ENCODE measurements at places on chromosomes 4 and X. TPM values are rescaled to one million over a fixed set of nuclear protein-coding genes. Genes with fewer than 3 reads are reported as not detected.

The SERTM2 gene
- total RNA-seq = not detected

DNA sequence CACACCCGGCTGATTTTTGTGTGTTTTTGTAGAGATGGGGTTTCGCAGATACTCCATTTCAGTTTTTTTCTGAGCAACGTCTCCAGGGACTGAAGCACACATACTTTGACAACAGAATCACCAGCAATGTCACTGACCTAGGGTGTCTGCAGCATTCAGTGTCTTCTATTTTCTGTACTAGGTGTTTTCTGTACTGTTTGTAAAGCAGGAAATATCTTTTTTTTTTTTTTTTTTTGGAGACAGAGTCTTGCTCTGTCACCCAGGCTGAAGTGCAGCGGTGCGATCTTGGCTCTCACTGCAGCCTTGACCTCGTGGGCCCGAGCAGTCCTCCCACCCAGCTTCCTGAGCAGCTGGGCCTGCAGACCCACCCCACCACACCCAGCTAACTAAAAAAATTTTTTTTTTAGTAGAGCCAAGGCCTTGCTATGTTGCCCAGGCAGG lies 8.9 kb downstream of the ADD1 start:
- H3K27me3 ChIP-seq = no peaks in the 10 kb centered on the region
- H3K4me3 ChIP-seq = peak overlapping the region; percentile 45
- peaks cover 51% of the 10 kb centered on the region for H3K4me1 ChIP-seq
- peaks cover 31% of the 10 kb centered on the region for H3K36me3 ChIP-seq

The THOC2 gene
- total RNA-seq = 78.9 TPM

DNA sequence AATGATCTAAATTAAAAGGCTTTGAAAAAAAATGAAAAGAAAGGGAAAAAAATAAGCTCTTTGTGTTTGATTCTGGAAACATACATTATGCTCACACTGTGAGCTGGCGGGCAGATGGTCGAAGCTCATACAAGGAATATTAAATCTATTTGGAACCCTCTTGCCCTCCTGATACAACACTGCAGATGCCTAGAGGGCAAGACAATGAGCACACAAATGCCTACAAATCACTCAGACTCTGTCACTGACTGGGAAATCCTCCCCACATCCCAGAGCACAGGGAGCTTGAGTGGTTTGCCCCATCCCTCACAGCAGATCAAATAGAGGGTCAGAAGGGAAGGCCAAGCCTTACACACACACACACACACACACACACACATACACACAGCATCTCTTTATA lies 320.4 kb downstream of the HNRNPD start:
- no peaks in the 10 kb centered on the region for H3K36me3 ChIP-seq
- no peak overlapping the region for H3K4me3 ChIP-seq
- H3K4me1 ChIP-seq = no peaks in the 10 kb centered on the region
- H3K27me3 ChIP-seq = peaks cover 4% of the 10 kb centered on the region

DNA sequence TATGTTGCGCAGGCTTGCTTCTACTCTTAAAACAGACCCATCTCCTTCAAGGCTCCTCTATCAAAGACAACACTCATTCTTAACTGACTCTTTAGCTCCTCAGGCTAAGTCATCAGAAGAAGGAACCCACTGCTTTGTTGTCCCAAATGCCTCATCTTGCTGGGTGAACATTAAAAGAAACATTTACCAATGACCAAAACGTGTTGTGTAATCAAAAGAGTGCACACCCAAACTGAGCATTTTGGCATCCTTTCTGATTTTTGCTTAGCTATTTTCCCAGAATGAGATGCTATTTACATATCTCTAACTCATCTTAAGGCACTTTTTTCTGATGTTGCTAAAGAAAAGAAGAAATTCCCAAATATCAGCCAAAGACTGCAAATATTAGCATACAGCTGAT lies 131.7 kb upstream of the VCX3A start:
- no peaks in the 10 kb centered on the region for H3K4me1 ChIP-seq
- H3K36me3 ChIP-seq = no peaks in the 10 kb centered on the region

DNA sequence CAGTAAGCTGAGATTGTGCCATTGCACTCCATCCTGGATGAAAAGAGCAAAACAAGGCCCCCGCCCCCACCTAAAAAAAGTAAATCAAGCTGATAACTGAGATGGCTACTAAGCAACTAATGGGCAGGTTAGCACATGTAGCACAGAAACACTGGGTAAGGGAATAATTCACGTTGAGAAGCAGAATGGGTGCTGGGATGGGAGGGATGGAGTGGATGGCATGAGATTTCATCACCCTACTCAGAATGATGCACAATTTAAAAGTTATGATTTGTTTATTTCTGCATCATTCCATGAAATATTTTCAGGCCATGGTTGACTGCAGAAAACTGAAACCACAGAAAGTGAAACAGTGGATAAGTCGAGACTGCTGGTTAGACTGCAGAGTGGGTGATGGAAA lies 224.0 kb downstream of the ARAP2 start:
- H3K4me1 ChIP-seq = no peaks in the 10 kb centered on the region
- H3K4me3 ChIP-seq = no peak overlapping the region
- H3K27me3 ChIP-seq = no peaks in the 10 kb centered on the region
- no peak overlapping the region for H3K27ac ChIP-seq
- no peaks in the 10 kb centered on the region for H3K36me3 ChIP-seq

- H3K27me3 ChIP-seq = peaks cover 4% of the 10 kb centered on the region
- H3K36me3 ChIP-seq = no peaks in the 10 kb centered on the region
- no peaks in the 10 kb centered on the region for H3K4me1 ChIP-seq
These were observed 83.8 kb downstream of the FHDC1 start for GRCh38 chr4:153019906-153020305.

DNA sequence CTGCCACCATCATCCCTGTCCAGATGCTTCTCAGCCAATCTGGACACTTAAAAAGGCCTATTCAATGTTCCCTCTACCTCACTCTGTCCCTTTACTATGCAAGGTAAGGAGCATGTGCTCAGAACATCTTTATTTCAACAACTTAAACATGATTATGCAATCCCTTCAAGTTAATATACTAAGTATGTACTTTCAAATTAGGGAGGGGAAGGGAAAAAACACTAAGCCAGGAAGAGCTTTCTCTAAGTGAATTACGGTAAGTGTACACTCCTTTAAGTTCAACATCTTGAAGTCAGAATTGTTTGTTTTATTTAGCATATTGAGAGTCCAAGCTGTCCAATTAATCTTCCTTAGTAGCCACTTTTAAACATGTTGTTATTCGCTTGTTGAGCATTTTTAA lies 14.1 kb downstream of the SLC10A7 start:
- peaks cover 26% of the 10 kb centered on the region for H3K36me3 ChIP-seq
- peaks cover 5% of the 10 kb centered on the region for H3K4me1 ChIP-seq

- no peak for DNase-seq
- no peaks in the 10 kb centered on the region for H3K4me1 ChIP-seq
- H3K36me3 ChIP-seq = no peaks in the 10 kb centered on the region
- no peak overlapping the region for H3K4me3 ChIP-seq
- no peak overlapping the region for H3K27ac ChIP-seq
- no peaks in the 10 kb centered on the region for H3K27me3 ChIP-seq
These were observed 227.0 kb downstream of the DKK2 start for GRCh38 chr4:106809076-106809475.

The MAP7D2 gene
- total RNA-seq = 0.21 TPM

- no peak overlapping the region for H3K4me3 ChIP-seq
- peaks cover 15% of the 10 kb centered on the region for H3K36me3 ChIP-seq
- H3K4me1 ChIP-seq = no peaks in the 10 kb centered on the region
- no peak overlapping the region for H3K27ac ChIP-seq
- DNase-seq = no peak
- no peaks in the 10 kb centered on the region for H3K27me3 ChIP-seq
These were observed 30.3 kb upstream of the TMSB15B start for GRCh38 chrX:103932133-103932532.

GRCh38 chr4:1982124-1983052 lies 26.4 kb downstream of the NELFA start:
- no peak overlapping the region for H3K27ac ChIP-seq
- DNase-seq = no peak
- H3K27me3 ChIP-seq = no peaks in the 10 kb centered on the region

The ZNF718 gene
- total RNA-seq = 11.5 TPM

DNA sequence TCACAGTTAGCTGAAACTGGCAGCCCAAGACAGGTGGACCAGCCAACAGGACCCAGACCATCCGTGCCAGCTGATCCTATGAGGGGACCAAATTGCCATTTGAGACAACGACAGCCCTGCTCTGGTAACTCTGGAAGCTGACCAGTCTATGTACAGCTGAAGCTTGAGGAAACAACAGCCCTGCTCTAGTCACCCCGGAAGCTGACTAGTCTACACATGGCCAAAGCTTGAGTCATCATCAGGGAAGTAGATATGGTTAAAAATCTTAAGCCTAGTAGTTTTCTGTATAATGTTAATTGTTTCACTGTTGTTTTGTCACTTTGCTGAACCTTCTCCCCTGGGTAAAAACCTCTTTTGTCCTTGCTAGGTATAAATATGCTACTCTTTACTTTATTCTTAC lies 905.4 kb upstream of the NDST4 start:
- H3K36me3 ChIP-seq = peaks cover 2% of the 10 kb centered on the region
- H3K4me3 ChIP-seq = no peak overlapping the region
- DNase-seq = no peak
- no peak overlapping the region for H3K27ac ChIP-seq
- no peaks in the 10 kb centered on the region for H3K4me1 ChIP-seq

The GPC4 gene
- total RNA-seq = not detected

- H3K4me1 ChIP-seq = peaks cover 6% of the 10 kb centered on the region
- H3K4me3 ChIP-seq = no peak overlapping the region
- H3K27ac ChIP-seq = no peak overlapping the region
- no peaks in the 10 kb centered on the region for H3K36me3 ChIP-seq
These were observed 7.4 kb downstream of the LPAR4 start for GRCh38 chrX:78754917-78755316.

DNA sequence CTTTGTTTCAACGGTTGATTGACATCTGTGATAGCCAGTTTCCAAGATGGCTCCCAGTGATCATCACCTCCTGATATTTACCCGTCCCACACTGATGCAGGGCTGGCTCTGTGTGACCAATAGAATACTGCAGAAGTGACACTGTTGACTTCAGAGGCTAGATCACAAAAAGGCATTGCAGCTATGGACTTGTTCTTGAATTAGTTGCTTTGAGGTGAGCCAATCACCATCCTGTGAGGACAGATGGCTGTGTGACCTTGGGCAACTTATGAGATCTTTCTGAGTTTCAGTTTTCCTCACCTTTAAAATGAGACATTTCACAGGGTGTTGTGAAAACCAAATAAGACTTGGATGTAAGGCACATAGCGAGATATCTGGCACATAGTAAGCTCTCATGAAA lies 1.8 kb upstream of the GPR82 start:
- no peak for DNase-seq
- H3K4me1 ChIP-seq = peaks cover 54% of the 10 kb centered on the region
- H3K36me3 ChIP-seq = peaks cover 50% of the 10 kb centered on the region
- no peaks in the 10 kb centered on the region for H3K27me3 ChIP-seq
- no peak overlapping the region for H3K4me3 ChIP-seq
- peak overlapping the region; percentile 66 for H3K27ac ChIP-seq

- peaks cover 10% of the 10 kb centered on the region for H3K4me1 ChIP-seq
- H3K4me3 ChIP-seq = no peak overlapping the region
- no peak for DNase-seq
- H3K36me3 ChIP-seq = peaks cover 25% of the 10 kb centered on the region
- H3K27me3 ChIP-seq = no peaks in the 10 kb centered on the region
These were observed 22.5 kb upstream of the CENPU start for GRCh38 chr4:184756399-184756798.

GRCh38 chrX:93985344-93986307 lies 311.6 kb downstream of the FAM133A start:
- no peaks in the 10 kb centered on the region for H3K27me3 ChIP-seq
- H3K4me3 ChIP-seq = no peak overlapping the region
- no peaks in the 10 kb centered on the region for H3K4me1 ChIP-seq
- no peak for DNase-seq

GRCh38 chr4:11805842-11806241 lies 377.1 kb upstream of the HS3ST1 start:
- H3K4me3 ChIP-seq = no peak overlapping the region
- no peaks in the 10 kb centered on the region for H3K36me3 ChIP-seq
- no peaks in the 10 kb centered on the region for H3K4me1 ChIP-seq
- no peak for DNase-seq

DNA sequence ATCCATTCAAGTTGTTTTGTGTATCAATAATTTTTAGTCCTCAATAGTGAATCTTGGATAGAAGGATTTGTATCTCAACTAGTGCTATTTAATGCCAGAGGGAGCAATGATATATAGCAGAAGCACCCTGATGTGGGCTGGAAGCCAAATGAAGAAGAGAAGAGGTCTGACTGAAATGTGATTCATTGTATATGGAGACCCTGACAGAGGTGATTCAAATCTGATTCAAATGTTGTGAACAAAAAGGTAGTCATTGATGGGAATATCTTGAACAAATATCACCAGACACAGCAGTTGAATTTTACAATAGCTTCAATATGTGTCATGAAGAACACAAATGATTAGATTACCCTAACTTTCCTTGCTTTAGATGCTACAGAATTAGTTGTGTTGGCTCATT lies 27.5 kb upstream of the SULT1B1 start:
- H3K36me3 ChIP-seq = no peaks in the 10 kb centered on the region
- H3K4me1 ChIP-seq = no peaks in the 10 kb centered on the region
- no peak overlapping the region for H3K4me3 ChIP-seq

- DNase-seq = no peak
- no peak overlapping the region for H3K4me3 ChIP-seq
- no peaks in the 10 kb centered on the region for H3K36me3 ChIP-seq
- H3K4me1 ChIP-seq = no peaks in the 10 kb centered on the region
- no peak overlapping the region for H3K27ac ChIP-seq
These were observed 854.7 kb upstream of the ADGRL3 start for GRCh38 chr4:60345392-60345791.

The CCNI gene
- total RNA-seq = 216 TPM

GRCh38 chrX:48711929-48712505 lies 15.5 kb downstream of the SUV39H1 start:
- DNase-seq = no peak
- no peaks in the 10 kb centered on the region for H3K27me3 ChIP-seq
- H3K4me1 ChIP-seq = peaks cover 65% of the 10 kb centered on the region

The TSPAN5 gene
- total RNA-seq = 18.6 TPM

DNA sequence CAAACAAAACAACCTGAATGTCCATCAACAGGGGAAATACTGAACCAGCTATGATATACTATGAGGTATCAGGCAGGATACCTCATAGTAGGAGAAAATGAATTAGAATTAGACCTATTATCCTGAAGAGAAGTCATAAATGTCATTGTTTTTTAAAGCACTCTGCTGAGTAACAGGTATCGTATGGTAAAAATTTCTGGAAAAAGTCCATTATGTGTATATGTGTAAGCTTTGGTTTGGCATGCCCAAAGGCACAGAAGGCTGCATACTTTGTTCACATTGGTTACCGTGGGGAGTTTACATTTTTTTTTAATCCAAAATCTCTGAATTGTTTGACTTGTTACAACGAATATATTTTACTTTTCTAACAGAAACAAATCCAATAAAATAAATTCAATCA lies 70.5 kb downstream of the RPS3A start:
- H3K27me3 ChIP-seq = peaks cover 16% of the 10 kb centered on the region
- H3K36me3 ChIP-seq = no peaks in the 10 kb centered on the region
- H3K4me3 ChIP-seq = no peak overlapping the region
- H3K4me1 ChIP-seq = no peaks in the 10 kb centered on the region
- no peak overlapping the region for H3K27ac ChIP-seq

DNA sequence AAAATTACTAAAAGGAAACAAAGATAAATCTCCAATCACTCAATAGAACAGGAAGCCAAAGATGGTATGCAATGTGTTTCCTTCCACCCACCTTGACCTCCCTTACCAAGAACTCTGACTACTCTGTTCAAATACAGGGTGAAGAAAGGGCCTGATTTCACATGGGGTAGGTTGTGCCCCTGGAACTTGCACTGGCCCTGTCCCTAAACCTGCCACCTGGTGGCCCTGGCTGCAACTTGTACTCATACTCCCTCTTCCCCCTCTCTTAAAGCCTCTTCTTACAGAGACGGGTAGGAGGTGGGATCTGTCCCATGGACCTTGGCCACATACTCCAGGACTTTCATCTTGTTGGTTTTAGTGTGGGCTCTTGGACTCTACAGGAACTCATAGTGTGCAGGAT lies 17.3 kb upstream of the TMEM185A start:
- H3K36me3 ChIP-seq = no peaks in the 10 kb centered on the region
- no peak overlapping the region for H3K4me3 ChIP-seq
- H3K27me3 ChIP-seq = peaks cover 4% of the 10 kb centered on the region
- peaks cover 3% of the 10 kb centered on the region for H3K4me1 ChIP-seq
- DNase-seq = no peak
